Stimulated activated CD8-positive, alpha-beta memory T cell treated with anti-CD3 and anti-CD28 coated beads, Interleukin-15, amount 100 ng/mL, for 48 hours (primary cell): ENCODE measurements at places on chromosomes 6 and 20.

DNA sequence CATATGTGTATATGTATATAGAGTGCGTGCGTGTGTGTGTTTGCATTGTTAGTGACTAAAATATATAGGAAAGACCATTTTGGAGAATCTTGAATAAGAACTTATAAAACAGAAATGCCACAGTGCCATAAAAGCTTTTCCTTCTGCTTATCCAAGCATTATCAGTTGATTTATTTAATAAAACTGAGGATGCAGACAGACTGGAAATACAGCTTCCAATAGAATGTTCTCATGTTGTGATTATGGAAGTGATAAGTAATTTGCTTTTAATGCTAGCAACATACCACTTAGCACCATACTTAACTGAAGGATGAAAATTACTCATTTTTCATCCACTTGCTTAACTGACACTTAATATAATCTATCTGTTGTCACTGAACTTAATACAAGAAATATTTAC is 820.1 kb downstream of the TFAP2A start:
- no peak for DNase-seq

DNA sequence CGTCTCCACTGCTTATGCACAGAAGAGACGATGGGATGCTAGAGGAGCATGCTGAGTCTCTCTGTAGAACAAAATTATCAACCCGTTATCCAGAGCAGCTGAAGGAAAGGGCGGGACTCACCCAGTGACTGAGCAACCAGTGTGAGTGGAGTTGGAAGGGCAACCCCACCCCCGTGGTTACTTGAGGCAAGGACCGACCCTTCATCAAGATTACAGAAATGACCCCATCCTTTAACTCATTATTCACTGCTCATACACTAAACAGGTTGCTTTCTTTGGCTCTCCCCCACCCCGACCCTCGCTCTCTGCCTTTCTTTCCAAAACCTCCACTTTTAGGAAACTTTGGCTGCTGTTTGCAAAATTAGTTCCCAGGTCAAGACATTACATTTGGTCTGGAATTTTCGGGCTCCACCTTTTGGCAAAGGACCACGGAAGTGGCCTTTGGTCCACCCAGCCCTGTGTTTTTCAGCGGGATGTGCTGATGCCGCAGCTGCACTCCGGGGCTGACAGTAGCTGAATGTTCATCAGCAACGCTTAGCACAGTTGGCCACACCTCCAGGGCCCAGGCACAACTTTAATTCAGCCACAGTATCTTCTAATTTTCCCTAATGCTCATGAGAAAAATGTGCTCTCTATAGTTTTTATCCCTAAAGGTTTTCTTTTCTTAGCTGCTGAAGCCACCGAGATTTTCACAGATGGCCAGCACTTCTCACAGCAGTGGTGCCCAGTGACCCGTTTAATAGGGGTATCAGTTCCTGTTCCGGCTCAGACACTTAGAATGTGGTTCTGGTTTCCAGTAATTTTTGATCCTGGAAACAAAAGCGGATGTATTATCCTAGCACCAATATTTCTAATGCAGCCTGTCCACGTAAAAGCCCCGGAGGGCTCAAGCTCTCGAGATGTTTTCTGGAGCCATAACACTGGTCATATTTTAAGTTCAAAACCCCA is 103.6 kb upstream of the NXT1 start:
- no peak for DNase-seq

DNA sequence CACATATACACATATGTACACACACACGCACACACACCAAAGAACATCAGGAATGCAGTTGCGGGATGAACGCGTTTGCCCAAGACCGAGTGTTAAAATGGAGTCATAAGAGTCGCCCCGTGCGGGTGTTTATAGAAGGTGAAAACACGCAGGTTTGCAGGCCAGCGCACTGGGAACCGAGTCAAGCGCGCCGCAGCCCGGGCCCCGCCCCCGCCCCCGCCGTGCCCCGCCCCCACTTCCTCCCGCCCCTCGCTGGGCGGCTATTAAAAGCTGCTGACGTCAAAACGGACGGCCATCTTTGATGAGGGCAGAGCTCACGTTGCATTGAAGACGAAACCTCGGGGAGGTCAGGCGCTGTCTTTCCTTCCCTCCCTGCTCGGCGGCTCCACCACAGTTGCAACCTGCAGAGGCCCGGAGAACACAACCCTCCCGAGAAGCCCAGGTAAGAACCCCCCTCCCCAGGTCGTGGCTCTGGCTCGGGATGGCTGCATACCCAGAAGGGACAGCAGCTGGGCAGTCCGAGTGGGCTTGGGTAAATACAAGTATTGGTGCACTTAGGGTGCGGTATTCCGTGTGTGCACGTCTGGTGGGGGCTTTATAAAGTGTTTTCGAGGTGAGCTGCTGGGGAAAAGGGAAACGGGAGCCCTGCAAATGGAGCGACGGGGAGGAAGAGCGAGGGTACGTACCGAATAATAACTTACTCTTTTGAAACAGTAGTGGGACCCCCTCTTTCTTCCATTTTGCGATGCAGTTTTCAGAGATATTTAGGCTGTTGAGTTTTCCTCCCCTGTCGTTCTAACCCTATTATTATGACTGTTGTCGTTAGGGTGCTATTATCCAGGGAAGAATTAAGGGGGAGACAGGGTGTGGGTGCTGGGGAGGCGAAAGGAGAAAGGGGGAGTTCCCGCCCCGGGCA is at the start of gene SNAP25:
SNAP25 (plus strand) TSS at position 295 of the 916 bp plus-strand sequence. CDS start 56,662 bp downstream, outside the sequence.
- DNase-seq: peak; percentile 4

GRCh38 chr6:31651602-31652191 is 764 bp downstream of the BAG6 start:
- DNase-seq: peak; percentile 63

GRCh38 chr6:155328539-155329459 is 14.5 kb upstream of the TFB1M start:
- DNase-seq: no peak

DNA sequence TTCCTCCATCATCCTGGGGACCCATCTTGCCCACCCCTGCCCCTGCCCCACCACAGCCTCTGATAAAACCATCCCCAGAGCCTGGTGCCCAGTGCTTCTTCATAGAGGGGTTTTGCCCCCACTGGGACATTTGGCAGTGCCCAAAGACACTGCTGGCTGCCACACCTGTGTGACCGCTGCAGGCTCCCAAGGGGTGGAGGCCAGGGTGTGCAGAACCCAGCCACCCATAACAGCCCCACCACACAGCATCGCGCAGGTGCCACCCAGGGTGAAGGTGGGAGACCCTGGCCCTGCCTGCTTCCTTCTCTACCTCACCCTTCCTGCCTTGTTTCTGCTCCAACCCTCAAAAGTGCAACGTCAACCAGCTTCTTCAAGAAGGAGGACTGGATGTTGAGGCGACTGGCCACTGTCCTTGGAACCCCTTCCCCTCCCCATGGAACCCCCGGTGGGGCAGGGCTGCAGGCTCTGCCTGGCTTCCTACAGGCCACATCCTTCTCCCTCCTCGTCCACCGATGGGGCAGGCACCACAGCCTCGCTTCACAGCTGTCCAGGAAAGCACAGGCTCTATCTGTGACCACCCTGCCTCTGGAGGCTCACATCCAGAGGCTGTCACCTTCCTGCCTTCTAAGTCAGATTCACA is 79.2 kb upstream of the MPC1 start:
- DNase-seq: no peak

- no peak for DNase-seq
Measured at GRCh38 chr20:12433724-12434123, 516.0 kb downstream of the BTBD3 start.

DNA sequence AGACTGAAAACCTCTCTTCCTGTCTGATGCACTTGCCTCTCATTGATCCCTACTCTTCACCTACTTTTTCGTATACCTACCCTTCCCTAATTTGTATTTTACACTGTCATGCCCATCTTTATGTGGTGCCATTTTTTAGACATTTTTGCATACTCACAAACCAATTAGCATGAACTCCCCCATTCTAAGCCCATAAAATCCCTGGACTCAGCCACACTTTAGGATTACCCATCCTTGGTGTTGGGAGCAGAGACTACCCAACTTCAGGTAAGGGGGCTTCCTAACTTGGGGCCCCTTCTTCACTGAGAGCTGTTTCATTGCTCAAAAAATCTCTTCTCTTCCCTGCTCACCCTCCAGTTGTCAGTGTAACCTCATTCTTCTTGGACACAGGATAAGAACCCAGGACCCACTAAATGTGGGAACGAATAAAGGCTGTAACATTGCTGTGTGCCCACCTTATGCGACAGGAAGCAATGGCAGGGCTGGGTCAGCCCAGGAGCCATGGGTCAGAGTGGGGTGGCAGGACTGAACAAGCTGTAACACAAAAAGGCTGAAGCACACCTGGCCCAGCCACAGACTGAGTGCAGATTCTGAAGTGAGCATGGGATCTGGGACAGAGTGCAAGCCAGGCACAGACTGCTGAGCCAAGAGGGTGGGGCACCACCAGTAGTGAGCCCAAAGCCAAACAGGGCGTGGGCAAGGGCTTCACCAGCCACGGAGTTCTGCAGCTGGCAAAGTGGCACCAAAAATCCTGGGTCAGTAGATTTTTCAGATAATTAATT is 789.1 kb upstream of the HS3ST5 start:
- DNase-seq: no peak

DNA sequence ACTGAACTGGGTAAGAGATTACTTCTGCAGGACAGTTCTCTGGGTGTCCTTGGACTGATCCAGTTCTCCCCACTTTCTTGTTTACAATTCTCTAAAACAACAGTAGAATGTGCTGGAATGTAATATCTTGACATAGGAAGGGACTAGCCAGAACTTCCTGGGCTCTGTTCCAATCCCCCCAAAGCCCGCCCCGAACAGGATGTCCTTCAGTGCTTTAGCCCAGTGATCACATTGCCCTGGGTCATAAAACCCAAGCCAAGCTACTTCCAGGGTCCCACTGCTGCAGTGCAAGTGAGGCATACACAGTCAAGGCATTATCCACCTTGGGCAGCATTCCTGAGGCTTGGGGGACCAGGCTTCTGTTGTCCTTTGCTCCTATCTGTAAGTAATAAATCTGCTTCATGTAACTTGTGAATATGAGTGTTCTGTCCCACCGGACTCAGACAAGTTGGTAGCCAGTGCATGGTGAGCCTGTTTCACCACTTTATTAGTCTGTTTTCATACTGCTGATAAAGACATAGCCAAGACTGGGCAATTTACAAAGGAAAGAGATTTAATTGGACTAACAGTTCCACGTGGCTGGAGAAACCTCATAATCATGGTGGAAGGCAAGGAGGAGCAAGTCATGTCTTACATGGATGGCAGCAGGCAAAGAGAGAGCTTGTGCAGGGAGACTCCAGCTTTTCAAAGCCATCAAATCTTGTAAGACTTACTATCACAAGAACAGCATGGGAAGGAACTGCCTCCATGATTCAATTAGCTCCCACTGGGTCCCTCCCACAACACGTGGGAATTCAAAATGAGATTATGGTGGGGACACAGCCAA is 23.5 kb downstream of the FITM2 start:
- no peak for DNase-seq

DNA sequence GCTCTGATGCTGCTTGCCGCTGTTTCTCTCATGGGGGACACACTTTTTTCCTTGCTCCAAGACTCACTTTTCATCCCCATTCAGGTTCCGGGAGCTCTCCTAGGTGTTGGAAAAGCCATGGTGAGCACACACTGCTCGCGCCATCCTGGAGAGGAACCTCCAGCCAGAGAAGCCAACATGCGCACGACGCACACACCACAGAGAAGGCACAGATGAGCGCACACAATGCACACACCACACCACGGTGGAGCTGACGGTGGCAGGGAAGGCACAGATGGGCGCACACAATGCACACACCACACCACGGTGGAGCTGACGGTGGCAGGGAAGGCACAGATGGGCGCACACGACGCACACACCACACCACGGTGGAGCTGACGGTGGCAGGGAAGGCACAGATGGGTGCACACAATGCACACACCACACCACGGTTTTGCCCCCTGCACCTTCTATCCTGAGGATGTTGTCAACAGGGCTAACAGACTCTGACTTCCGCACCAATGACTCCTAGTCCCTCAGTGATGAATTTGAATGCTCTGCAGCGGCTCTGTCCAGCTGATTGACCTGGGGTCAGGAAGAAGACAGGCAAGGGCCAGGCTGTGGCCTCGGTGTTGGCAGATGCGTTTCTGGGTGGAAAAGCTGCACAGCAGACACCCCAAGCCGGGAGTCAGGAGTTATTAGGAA is 154.7 kb downstream of the ERMARD start:
- no peak for DNase-seq

DNA sequence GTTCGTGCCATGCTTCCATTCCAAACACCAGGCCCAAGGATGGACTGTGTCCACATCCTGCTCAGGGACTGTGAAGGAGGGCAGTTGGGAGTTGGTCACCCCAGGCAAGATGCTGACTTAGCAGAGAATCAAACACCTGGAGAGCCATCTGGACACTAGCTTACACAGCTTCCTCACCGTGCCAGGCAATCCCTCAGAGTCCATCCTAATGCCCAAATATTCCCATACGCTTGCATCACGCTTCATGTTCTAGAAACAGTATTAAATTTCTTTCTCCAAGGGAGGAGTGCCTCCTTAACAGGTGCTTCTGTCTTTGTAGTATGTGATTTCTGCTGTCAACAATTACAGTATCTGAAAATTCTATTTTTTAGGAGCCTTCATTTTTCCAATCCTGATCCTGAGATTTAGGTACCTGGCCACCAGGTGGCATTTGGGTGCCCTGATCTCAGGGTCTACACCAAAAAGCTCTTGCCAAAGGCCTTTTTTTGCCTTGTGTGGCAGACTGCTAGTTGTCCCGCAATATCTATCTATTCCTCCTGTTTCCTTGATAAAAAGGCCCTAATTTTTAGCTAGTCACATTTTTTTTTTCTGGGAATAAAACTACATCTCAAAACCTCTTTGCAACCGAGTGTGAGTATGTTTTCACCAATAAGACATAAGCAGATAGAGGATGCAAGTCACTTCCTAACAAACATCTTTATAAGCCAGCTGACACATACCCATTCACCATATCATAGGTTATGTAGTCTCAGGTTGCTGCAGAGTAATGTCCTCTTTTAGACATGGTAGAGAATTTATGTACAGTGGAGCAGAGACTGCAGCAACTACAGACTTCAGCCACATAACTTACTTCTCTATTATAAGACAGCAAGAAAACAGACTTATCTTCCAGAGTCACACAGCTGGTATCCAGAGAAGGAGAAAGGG is 85.0 kb downstream of the PREP start:
- no peak for DNase-seq

- no peak for DNase-seq
Measured at GRCh38 chr6:40244699-40245098, 310.4 kb upstream of the MOCS1 start.

DNA sequence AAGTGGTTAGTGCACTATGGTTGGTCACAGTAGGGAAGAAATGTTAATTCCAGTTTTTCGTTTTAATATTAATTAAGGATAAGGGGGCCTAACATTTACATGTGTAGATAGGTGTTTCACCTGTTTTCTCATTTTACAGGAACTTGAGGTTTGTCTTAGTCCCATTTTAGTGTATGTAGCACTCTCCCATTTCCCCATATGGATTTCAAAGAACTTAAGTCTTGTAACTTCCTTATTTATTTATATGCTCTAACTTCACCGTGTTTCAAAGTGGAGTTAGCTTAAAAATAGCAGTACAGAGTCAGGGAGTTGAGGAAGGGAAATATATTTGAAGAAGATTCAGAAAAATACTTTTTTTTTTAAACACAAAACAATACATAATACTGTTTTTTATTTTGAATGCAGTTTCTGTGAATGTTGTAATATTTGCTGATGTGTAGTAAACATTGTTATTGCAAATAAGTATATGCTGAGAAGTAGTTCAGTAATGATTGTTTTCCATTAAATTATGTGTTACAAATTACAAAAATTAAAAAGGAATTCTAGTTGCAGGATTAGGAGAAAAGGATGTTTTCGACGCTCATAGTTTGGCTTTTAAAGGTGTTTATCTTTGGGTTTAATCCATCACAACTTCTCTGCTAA is 3.5 kb downstream of the SCAF8 start:
- no peak for DNase-seq
